ENCODE measurements at places on chromosomes 4 and X.

DNA sequence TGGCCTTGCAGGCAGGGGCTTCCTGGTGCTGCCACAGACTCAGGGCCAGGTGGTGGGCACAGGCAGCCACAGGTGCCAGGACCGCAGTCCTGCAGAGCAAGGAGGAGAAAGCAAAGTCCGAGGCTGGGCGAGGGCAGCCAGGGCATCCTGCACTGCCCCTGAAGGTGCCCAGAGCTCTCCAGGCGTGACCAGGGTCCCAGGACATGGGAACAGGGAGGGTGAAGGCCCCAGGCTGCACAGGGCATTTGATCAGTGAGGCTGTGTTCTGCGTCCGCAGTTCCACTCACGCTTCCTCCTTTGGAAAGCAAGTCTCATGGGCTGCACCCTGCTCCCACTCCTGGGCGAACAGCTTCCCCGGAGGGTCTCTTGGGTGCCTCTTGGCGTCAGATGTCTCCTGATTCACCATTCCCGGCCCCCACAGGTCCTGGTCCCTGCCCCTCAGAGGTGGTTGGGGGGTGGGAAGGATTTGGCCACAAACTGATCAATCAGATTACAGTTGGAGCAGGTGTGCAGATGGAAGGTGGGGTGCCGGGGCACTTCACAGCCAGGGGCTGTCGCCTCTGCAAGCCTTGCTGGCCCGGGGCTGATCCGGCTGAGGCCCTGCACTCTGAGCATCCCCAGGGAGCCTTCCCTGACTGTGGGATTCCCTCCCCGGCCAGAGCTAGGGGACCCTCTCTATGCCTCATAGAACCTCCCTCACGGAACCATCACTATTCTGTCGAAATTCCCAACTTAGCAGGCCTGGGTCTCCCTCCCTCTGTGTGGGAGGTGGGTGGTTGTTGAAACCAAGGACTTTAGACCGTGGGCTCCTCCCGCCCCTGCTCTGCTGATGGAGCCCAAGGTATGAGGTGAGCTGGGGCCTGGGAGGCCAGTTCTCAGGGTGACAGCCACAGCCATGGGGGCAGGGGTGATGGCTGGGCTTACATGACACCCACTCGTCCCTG lies 3.3 kb downstream of the SH3TC1 start:
- DNase-seq = no peak

GRCh38 chrX:38192007-38192810 lies 28.5 kb downstream of the SRPX start:
- peak; percentile 35 for DNase-seq

DNA sequence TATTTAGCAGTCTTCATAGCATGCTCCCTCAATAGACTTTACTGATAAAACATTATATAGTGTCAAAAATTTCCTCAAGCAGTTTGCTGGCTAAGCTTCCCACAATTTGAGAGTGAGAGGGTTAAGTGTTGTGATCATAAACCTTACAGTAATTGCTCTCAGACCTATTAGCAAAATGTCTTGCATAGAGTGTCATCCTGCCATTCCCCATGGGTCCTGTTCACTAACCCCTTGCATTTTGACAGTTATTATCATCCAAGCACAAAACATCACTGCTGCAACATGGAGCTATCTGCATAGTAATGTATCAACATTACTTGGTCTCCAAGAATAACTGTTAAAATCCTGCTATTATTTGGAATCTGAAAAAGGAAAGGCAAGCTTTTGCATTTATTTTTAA lies 196.1 kb upstream of the GK2 start:
- DNase-seq = no peak

- DNase-seq = no peak
Measured at GRCh38 chrX:16552546-16552945, 97.4 kb upstream of the S100G start.

GRCh38 chr4:143140696-143141095 lies 44.0 kb upstream of the USP38 start:
- no peak for DNase-seq

GRCh38 chrX:123223409-123223808 lies 39.3 kb downstream of the GRIA3 start:
- no peak for DNase-seq

GRCh38 chr4:30866907-30867306 lies 146.7 kb downstream of the PCDH7 start:
- no peak for DNase-seq

DNA sequence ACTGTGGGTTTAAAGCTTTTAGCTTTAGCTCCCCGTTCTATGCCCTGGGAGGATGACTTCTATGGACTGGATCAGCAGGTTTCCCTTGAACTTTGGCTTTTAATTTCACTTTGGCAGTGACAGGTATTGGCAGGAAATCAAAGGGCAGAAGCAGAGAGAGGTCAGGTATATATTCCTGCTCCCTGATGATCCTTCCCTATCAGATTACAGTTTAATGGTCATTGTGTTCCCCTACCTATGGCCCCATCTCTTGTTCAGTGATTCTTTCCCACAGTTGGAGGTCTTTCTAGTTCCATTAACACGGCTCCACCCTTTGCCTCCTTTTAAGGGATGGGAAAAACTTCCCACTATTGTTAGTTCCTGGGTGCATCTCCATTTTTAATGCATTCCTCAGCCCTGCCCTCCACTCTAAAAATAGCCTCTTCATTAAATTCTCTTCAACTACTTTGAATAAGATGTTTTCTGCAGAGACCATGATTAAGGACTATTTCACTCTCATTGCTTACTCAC lies 107.8 kb upstream of the TMEM47 start:
- DNase-seq = no peak

DNA sequence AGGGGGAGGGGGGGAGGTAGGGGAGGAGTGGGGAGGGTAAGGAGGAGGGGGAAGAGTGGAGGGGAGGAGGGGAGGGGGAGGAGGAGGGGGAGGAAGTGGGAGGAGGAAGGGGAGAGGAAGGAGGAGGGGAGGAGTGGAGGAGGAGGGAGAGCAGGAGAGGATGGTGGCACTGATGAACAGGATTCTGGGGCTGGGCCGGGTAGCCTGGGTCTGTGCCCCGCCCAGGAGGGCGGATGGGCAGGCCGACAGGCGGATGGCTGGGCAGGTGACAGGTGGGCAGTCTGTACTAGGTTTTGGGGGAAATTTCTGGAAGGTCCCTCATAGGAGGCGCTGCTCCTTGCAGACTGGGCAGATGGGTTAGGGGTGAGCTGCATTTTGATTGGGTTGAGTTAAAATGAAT lies 66.0 kb upstream of the ADRA2C start:
- no peak for DNase-seq

DNA sequence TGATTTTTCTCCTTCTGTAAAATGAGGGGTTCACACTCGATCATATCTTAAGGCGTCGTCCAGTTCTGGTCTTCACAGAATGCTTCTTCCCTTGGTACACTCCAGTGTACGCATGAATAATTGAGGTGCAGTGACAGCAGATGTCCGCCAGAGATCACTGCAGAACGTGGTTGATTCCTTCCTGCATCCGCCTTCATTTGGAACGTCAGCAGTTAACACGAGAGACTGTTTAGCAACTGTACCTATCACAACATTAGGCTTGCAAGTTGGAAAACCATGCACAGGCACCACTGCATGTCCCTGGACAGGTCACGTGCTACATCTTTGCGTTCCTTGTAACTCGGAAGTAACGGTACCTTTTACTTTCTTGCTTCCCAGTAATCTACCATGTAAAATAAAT lies 66.0 kb upstream of the GEMIN8 start:
- DNase-seq = peak; percentile 68

GRCh38 chr4:103424853-103425252 lies 226.7 kb upstream of the CENPE start:
- no peak for DNase-seq

GRCh38 chr4:122764821-122765215 lies 32.3 kb downstream of the BBS12 start:
- DNase-seq = no peak

DNA sequence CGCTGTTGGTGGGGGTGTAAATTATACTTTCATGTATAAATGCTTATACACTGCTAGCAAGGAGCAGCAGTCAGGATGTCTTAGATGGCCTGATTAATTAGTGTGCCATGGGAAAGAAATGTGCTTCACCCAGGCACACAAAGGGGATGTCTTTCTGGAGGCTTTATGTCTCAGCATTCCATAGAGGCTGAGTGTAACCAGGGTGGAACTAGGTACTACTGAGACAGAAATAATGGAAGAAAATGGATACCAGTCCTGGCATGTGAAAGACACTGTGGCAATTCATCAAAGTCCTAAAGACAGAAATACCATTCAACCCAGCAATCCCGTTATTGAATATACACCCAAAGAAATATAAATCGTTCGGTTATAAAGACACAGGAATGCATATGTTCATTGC lies 52.5 kb downstream of the PF4 start:
- DNase-seq = no peak

GRCh38 chrX:70262952-70263567 lies 3.1 kb upstream of the P2RY4 start:
- peak; percentile 62 for DNase-seq
